Right cardiac atrium (tissue), 5 donors: ENCODE measurements at places on chromosomes 5 and 9.

DNA sequence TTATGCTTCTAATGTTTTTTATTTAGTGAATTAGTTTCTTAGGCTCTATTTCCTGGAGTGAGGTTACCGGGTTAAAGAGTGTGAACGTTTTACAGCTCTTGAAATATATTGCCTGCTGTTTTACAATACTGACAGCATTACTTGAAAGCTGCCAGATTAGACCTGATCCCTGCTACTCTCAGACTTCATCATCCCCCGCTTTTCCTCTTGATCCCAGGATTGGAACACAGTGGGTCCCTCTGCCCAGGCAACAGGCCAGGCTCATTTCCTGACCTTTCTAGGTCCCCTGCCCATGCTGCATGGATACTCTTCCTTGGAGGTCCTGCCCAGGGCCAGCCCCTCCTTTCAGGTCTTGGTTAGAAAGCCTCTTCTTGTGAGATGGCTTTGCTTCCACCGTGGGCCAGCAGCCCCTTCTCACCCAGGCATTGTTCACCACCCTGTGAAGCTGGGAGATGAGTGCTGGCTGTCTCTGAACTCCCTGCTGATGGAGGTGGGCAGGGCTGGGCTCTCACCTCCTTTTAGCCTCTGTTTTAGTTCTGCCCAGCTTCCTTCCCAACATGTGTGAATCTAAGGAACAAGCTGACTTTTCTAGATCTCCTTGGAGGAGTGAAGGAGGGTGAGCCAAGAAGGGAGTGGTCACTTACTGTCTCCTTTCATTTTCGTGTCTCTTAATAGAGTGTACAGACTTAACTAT is 15.5 kb upstream of the FAM120AOS start:
- no peak for DNase-seq

DNA sequence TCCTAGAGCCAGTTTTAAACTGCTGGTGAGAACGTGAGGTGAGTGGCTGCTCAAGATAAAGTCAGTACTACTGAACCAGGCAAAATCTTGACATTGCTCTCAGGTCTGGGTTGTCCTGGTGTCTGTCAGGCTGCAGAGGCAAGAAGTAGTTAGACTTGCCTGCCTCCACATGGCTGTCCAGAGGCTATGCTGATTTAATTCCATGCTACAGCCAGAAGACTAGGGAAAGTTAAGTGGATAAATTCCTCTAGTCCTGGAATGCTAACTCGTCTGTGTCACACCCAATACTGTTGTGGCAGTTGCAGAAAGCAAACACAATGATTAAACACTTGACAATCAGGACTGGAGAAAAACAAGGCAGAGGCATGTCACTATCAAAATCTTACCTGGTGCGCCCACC is 118.9 kb downstream of the ACER2 start:
- DNase-seq: no peak

- no peak for DNase-seq
Measured at GRCh38 chr9:36575411-36575882, 2.8 kb downstream of the MELK start.

GRCh38 chr5:107517185-107518033 is 153.3 kb downstream of the EFNA5 start:
- no peak for DNase-seq
